Keratinocyte (primary cell): ENCODE measurements at places on chromosomes 6 and 20. TPM values are rescaled to one million over a fixed set of nuclear protein-coding genes. Genes with fewer than 3 reads are reported as not detected.

DNA sequence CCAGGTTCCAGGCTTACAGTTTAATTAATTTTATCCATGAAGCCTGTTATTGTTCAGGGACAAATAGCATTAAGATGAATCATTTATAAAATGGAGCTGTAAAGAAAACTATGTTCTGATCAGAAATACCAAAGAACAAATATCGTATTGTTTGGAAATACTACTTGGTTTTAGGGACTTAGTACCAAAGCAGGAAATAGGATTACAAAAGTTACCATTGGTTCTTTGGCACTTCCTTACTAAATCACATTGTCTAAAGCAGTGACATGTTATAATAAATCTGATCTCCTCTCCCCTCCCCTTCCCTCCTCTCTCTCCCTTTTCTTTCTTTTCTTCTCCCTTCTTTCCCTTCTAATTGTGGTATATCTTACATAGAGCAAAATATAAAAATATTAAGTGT, 29.6 kb downstream of the CRYBG1 start:
- H3K4me3 ChIP-seq: no peak overlapping the region
- H3K27ac ChIP-seq: no peak overlapping the region
- H3K36me3 ChIP-seq: no peaks in the 10 kb centered on the region
- no peaks in the 10 kb centered on the region for H3K27me3 ChIP-seq
- no peak for DNase-seq

DNA sequence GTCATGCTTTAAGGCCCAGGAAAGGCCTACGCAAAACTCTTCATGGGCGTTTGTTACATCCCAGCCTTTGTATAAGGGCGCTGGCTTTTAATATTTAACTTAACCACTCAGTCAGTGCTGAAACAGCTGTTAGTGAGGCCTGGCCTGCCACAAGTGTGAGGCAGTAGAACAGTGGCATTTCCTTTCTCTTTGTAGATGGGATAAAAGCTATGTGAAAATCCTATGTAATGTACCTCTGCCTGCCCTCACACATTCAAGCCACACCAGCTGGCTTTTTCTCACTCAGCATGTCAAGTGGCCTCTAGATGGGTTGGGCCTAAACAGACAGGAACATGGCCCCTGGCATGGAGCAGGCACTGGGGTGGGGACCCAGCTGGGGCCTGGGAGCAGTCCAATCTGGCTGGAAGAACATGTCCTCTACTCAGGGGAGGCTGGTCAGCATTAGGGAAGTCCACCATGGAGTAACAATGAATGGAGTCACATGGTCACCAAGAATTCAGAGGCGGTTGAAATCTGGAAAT, 20.7 kb downstream of the CGA start:
- H3K4me1 ChIP-seq: no peaks in the 10 kb centered on the region
- no peak for DNase-seq
- H3K27me3 ChIP-seq: no peaks in the 10 kb centered on the region
- H3K36me3 ChIP-seq: no peaks in the 10 kb centered on the region

DNA sequence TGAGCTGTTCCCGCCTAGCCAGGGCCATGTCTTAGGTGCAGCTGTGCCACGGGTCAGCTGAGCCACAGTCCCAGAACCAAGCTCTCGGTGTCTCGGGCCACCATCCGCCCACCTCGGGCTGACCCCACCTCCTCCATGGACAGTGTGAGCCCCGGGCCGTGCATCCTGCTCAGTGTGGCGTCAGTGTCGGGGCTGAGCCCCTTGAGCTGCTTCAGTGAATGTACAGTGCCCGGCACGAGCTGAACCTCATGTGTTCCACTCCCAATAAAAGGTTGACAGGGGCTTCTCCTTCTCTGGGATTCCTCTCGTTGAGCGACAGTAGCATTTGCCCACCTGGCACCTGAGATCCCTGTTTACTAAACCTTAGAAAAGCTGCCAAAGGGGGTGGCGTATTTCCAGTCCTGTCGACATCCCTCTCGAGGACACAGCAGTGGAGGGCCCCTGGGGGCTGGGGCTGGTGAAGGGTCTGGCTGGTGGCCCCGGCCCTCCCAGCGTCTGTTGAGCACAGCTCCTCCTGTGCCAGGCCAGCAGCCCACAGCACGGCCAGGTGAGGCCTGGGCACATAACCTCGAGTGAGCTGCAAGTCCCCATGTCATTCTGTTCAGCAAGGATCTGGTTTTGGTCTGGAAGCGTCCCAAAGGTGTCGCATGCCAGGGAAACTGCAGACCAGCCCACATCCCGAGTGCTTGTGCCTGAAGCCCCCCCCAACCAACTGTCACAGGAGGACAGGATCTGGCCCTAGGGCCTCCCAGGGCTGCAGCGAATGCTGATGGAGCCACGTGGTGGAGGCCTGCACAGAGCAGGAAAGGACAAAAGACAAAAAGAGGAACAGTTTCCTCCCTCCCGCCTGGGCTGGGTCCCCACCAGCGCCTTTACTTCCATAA, 21.2 kb upstream of the PYGB start:
- no peaks in the 10 kb centered on the region for H3K27me3 ChIP-seq
- peaks cover 13% of the 10 kb centered on the region for H3K36me3 ChIP-seq
- peaks cover 33% of the 10 kb centered on the region for H3K4me1 ChIP-seq
- DNase-seq: no peak

GRCh38 chr20:62887152-62887859, 25.7 kb upstream of the TCFL5 start:
- peaks cover 38% of the 10 kb centered on the region for H3K36me3 ChIP-seq
- no peaks in the 10 kb centered on the region for H3K4me1 ChIP-seq
- no peaks in the 10 kb centered on the region for H3K27me3 ChIP-seq

- H3K4me1 ChIP-seq: no peaks in the 10 kb centered on the region
- H3K27ac ChIP-seq: no peak overlapping the region
- no peak overlapping the region for H3K4me3 ChIP-seq
- no peaks in the 10 kb centered on the region for H3K27me3 ChIP-seq
- H3K36me3 ChIP-seq: peaks cover 4% of the 10 kb centered on the region
- no peak for DNase-seq
Observed at GRCh38 chr6:161261325-161261724, 12.5 kb downstream of the AGPAT4 start.

DNA sequence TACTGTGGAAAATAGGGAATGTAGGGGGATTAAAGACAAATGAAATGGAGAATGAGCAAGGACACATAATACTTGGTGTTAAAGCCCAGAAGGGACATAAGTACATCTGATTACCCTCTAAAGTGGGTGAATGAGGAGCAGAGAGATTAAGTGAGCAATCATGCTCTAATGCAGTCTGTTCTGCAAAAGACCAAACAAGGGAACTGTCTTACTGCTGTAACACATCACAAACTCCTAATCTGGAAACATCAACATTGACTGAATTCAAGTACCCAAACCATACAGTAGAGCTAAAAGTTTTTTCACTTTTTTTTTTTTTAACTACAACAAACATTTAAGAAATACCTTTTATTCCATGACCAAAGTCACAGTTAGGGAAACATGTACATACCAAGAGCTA, 19.3 kb upstream of the SLC17A4 start:
- H3K27ac ChIP-seq: no peak overlapping the region
- H3K4me1 ChIP-seq: no peaks in the 10 kb centered on the region
- DNase-seq: no peak
- H3K36me3 ChIP-seq: no peaks in the 10 kb centered on the region

The CLVS2 gene
- polyA plus RNA-seq: not detected in 3 replicates

GRCh38 chr20:17758512-17758911, 58.7 kb downstream of the BANF2 start:
- no peak for DNase-seq
- H3K36me3 ChIP-seq: no peaks in the 10 kb centered on the region
- H3K27me3 ChIP-seq: peaks cover 5% of the 10 kb centered on the region
- peaks cover 2% of the 10 kb centered on the region for H3K4me1 ChIP-seq
- H3K4me3 ChIP-seq: no peak overlapping the region
- H3K27ac ChIP-seq: no peak overlapping the region

The SRMS gene
- polyA plus RNA-seq: 0.10 to 0.32 TPM (median 0.14 TPM) in 3 replicates

The DEFB124 gene
- not detected in 3 replicates for polyA plus RNA-seq

DNA sequence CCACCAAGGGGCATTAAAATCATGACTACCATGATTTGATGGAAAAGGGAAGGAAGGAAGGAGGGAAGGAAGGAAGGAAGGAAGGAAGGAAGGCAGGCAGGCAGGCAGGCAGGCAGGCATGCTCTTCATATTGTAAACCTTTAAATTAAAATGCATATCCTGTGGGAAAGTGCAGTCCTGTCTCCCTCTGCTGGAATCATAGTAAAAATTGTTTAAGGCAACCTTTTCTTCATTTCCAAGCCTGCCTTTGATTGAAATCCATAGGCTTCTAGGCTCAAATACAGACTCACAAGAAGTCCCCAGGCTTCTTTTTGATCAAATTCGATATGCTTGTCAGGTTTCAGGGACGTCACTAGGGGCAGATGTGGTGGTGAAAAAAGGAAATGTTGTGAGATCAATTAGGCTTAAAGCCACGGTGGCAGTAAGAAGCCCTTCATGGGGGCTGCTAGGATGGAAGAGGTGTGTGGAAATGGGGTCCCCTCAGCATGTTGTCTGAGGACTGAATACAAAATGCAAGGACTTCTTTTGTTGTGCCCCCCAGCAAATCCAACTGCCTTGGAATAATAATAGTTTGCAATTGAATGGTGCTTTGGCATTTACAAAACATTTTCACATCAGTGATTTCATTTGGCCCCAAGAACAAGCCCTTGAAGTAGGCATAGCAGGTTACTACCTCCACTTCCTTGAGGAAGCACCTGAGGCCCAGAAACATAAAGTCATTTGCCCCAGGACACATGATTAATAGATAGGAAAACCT, 25.6 kb upstream of the GABRR1 start:
- no peak overlapping the region for H3K27ac ChIP-seq
- H3K4me1 ChIP-seq: no peaks in the 10 kb centered on the region
- H3K36me3 ChIP-seq: no peaks in the 10 kb centered on the region
- H3K4me3 ChIP-seq: no peak overlapping the region

GRCh38 chr20:48489656-48490055, 338.1 kb downstream of the PREX1 start:
- H3K4me3 ChIP-seq: no peak overlapping the region
- peaks cover 15% of the 10 kb centered on the region for H3K27me3 ChIP-seq
- no peaks in the 10 kb centered on the region for H3K4me1 ChIP-seq
- no peaks in the 10 kb centered on the region for H3K36me3 ChIP-seq
- H3K27ac ChIP-seq: no peak overlapping the region

The TFAP2D gene
- not detected in 3 replicates for polyA plus RNA-seq

GRCh38 chr20:62446888-62447869, 19.8 kb upstream of the RBBP8NL start:
- no peak overlapping the region for H3K27ac ChIP-seq
- no peak for DNase-seq
- H3K27me3 ChIP-seq: peaks cover 23% of the 10 kb centered on the region
- no peaks in the 10 kb centered on the region for H3K4me1 ChIP-seq
- no peaks in the 10 kb centered on the region for H3K36me3 ChIP-seq
- no peak overlapping the region for H3K4me3 ChIP-seq

DNA sequence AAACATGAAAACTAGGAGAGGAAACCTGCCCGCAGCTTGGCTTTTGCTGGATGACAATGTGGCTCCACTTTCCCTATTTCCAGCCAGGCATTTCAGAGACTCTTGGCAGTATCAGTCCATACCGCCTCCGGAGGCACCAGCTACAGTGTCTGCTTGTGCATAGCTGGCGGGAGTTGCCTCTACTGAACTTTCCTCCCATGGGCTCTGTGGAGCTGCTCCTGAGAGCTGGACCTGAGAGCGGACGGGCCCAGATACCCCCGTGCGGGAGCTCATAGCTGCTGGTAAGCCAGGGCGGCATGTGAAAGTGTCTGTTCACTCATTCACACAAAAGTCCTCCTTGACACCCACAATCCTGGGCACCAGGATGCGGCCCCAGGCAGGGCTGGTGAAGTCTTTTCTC, 130.3 kb upstream of the PMEPA1 start:
- peaks cover 59% of the 10 kb centered on the region for H3K27me3 ChIP-seq
- H3K27ac ChIP-seq: no peak overlapping the region
- H3K4me1 ChIP-seq: no peaks in the 10 kb centered on the region
- H3K4me3 ChIP-seq: no peak overlapping the region
- no peaks in the 10 kb centered on the region for H3K36me3 ChIP-seq

The ZGPAT gene
- 7.8 to 13.5 TPM (median 12.2 TPM) in 3 replicates for polyA plus RNA-seq

The ABHD16B gene
- polyA plus RNA-seq: not detected in 3 replicates

- peaks cover 2% of the 10 kb centered on the region for H3K27me3 ChIP-seq
- no peak overlapping the region for H3K27ac ChIP-seq
- H3K4me1 ChIP-seq: no peaks in the 10 kb centered on the region
Observed at GRCh38 chr6:127090051-127090450, 28.4 kb upstream of the RSPO3 start.

The TBX18 gene
- polyA plus RNA-seq: 0.01 to 0.03 TPM (median 0.03 TPM) in 3 replicates

The TMEM14A gene
- polyA plus RNA-seq: 22.2 to 44.2 TPM (median 38.5 TPM) in 3 replicates

The BPIFB2 gene
- polyA plus RNA-seq: not detected in 3 replicates

DNA sequence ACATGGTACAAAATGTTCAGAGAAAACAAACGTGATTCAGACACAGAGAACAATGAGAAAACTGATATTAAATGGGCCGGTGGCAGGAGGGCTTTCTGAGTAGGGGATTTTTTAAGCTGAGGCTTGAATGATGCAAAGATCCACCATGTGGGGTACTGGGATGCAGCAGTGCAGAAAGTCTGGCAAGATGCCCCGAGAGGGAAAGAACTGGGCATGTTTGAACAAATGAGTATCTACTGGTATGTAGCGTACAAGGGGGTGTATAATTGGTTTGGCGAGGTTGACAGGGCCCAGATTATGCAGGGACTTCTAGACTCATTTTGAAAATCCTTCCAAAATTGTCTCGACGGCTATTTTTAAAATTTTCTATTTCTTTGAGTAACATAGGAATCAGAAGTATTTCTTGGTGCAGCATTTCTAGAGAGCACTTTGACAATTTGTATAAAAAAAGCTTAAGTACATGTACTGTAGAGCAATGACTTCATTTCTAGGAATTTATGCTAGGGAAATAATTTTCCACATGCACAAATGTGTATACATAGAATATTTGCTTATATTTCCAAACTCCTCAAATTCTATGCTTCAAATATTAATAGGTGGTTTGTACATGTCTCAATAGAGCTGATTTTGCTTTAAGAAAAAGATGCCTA, 119.6 kb upstream of the DOK5 start:
- no peaks in the 10 kb centered on the region for H3K27me3 ChIP-seq
- H3K27ac ChIP-seq: no peak overlapping the region
- DNase-seq: no peak
- no peaks in the 10 kb centered on the region for H3K36me3 ChIP-seq

- no peak overlapping the region for H3K4me3 ChIP-seq
- no peaks in the 10 kb centered on the region for H3K36me3 ChIP-seq
- H3K27ac ChIP-seq: no peak overlapping the region
- DNase-seq: no peak
Observed at GRCh38 chr6:134797400-134798113, 152.3 kb downstream of the ALDH8A1 start.

- no peak overlapping the region for H3K4me3 ChIP-seq
- DNase-seq: no peak
- H3K36me3 ChIP-seq: no peaks in the 10 kb centered on the region
- no peaks in the 10 kb centered on the region for H3K27me3 ChIP-seq
- no peak overlapping the region for H3K27ac ChIP-seq
- H3K4me1 ChIP-seq: peaks cover 3% of the 10 kb centered on the region
Observed at GRCh38 chr6:72505446-72505845, 116.4 kb upstream of the KCNQ5 start.

DNA sequence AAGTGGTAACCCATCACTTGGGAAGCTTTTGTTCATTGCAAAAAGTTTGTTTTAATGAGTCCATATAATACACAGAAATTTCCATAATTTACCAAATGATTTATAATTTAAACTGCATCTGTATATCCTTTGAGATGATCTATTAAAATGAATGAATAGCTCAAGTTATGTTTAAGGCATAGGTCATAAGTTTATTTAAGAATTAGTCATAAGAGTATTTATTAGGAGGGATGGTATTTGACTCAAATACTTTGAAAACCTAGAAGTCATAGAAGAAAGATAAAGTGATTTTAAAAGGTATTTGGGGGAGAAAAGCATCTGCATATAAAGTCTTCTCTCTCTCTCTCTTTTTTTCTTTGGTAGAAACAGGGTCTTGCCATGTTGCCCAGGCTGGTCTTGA, 388.5 kb downstream of the CDKAL1 start:
- no peaks in the 10 kb centered on the region for H3K27me3 ChIP-seq
- H3K4me3 ChIP-seq: no peak overlapping the region
- DNase-seq: no peak
- no peak overlapping the region for H3K27ac ChIP-seq
- no peaks in the 10 kb centered on the region for H3K36me3 ChIP-seq
